IMR-90 (cell line): ENCODE measurements at places on chromosomes 5 and 9.

DNA sequence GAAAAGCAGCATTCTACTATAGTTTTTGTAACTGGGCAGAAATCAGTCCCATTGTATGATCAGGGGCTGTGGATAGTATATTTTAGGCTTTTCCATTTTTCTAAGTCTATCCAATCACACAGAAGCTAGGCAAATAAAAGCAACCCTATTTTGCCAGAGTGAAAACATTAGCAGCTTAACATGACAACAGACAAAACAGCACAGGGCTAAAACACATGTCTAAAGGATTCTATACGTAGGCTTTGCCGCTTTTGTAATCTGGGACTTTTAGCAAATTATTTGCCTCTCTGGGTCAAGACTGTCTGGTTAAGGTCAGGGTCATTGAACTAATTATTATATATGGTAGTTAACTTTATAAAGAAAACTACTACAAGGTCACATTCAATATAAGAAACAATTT lies 4.2 kb downstream of the MARCHF3 start:
- DNase-seq: no peak

DNA sequence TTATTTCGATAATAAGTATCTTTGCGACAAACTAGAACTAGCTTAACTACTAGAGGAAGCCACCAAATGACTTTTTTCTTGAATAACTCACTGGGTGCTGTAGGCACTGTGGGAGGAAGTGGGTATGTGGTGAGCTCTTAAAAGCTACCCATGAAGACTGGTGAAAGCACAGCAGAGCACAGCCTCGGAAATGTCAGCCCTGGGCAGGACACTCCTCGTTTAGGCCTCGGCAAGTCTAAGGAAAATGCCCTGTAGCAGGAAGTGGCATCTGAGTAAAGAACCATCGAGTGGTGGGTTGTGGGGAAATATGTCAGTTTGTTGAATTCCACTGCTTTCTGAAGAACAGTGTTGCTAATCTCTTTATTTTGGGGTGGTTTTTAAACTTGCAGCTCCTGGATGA lies 44.0 kb upstream of the NCS1 start:
- DNase-seq: no peak

DNA sequence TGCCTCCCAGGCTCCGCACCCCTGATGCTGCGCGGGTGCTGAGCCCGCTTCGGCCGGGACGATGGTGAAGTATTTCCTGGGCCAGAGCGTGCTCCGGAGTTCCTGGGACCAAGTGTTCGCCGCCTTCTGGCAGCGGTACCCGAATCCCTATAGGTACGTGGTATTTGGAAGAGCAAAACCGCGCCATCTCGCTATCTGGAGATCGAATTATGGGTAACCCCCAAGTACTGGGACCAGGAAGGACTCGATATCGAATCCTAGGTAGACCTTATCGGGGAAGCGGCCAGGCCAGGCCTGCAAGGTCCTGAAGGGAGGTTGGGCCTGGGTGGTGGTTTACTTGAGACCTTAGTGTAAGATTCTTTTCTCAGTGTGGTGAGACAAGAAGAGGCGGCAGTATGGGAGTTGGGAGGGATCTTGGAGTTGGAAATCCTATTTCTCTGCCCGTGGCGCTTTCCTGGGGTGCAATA lies 359 bp downstream of the PRELID1 start:
- DNase-seq: no peak

- peak; percentile 57 for DNase-seq
These were observed 30.0 kb upstream of the PSD2 start for GRCh38 chr5:139765409-139766217.

DNA sequence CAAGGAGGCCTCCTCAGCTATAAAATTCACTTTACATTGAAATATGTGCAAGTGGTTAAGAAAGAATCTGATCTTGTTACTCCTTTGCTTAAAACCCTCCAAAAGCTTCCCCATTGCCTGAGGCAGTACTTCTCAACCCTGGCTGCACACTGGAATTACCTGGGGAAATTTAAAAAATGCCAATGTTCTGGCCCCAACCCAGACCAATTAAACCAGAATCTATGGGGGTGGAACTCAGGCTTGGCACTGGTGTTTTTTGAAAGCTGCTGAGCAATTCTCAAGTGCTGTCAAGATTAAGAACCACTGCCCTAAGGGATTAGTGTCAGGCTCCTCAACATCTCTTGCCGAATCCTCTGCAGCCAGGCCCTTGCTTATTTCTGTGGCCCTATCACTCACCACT lies 269.6 kb downstream of the ELAVL2 start:
- no peak for DNase-seq

- DNase-seq: no peak
These were observed 97.4 kb downstream of the DAB2IP start for GRCh38 chr9:121748727-121749423.

GRCh38 chr9:112487008-112487798 lies 576 bp downstream of the KIAA1958 start:
- DNase-seq: peak; percentile 36

- no peak for DNase-seq
These were observed 19.9 kb downstream of the GOLM1 start for GRCh38 chr9:86079421-86079831.

- no peak for DNase-seq
These were observed 257.9 kb upstream of the ANKRD55 start for GRCh38 chr5:56490971-56491468.

DNA sequence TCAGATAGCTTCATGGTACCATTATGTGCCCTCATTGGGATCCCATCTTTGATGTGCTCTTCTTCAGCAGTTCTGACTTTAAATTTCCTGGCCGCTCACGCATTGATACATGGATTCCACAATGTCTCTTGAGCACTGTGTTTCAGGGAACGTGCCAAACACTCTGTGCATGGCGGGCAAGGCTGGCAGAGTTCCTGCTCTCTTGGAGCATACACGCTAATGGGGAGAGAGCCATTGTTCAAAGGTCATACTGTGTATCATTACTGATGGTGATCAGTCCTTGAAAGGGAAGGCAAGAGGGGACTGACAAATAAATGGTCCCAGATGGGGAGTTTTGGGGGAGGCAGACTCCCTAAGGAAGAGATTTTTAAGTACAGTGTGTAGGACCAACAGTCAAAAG lies 52.3 kb downstream of the AMBP start:
- DNase-seq: no peak

- DNase-seq: peak; percentile 59
These were observed 23.1 kb upstream of the CNOT6 start for GRCh38 chr5:180470966-180471582.

GRCh38 chr9:70865471-70865870 lies 255.9 kb downstream of the TRPM3 start:
- no peak for DNase-seq

- no peak for DNase-seq
These were observed 88.3 kb downstream of the PHF2 start for GRCh38 chr9:93664549-93665120.

DNA sequence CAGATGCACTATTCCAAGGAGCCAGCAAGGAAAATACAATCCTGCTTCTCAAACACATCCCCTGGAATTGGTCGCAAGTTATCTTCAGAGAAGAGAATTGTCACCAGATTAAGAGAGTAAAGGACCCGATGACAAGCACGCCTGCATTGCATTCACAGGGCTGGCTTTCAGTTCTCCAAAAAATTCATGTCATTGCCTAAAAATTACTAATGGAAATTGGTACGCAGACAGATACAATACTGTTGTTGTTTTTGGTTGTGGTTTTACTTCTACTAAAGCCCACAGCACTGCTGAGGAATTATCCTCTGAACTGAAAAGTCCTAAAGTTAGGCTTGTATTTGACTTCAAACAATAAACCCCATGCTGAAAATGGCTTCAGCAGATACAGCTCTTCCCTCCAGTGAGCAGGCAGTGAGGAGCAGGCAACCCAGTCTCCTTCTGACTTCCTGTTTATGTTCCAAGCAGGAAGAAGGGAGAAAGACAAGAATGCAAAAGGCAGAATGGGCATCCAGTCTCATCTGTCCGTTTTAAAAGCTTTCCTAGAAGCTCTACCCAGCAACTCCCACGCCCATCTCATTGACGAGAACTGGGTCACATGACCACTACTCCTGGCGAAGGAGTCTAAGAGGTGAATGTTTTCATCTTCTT lies 80.6 kb upstream of the ZNF366 start:
- peak; percentile 21 for DNase-seq

- peak; percentile 10 for DNase-seq
These were observed 86.3 kb downstream of the NLN start for GRCh38 chr5:65808251-65808741.

- DNase-seq: no peak
These were observed 19.5 kb upstream of the DUSP1 start for GRCh38 chr5:172790496-172790889.

DNA sequence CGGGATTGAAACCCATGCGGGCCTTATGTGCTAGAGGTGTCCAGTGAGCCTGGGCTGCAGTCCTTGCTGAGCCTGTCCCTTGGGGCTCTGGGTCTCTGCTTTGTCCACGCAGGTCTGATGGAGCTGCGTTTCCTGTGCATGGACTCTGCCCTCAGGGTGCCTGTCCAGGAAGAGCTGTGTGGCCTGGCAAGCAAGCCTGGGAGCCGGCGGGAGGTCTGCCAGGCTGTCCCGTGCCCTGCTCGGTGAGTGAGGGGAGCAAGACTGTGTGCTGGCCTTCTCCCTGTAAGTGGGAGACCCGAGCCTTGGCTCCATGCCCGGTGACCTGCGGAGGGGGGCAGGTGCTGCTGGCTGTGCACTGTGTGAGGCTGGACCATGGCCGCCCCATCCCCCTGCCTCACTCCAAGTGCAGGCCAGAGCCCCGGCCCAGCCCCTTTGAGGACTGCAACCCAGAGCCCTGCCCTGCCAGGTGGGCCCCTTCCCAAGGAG lies 11.2 kb upstream of the CACFD1 start:
- no peak for DNase-seq

- peak; percentile 51 for DNase-seq
These were observed 54.1 kb downstream of the MTAP start for GRCh38 chr9:21856301-21857094.

- peak; percentile 88 for DNase-seq
These were observed 138.9 kb downstream of the RGS3 start for GRCh38 chr9:113602126-113603047.

GRCh38 chr5:56637321-56637920 lies 177.9 kb upstream of the MAP3K1 start:
- DNase-seq: peak; percentile 52

DNA sequence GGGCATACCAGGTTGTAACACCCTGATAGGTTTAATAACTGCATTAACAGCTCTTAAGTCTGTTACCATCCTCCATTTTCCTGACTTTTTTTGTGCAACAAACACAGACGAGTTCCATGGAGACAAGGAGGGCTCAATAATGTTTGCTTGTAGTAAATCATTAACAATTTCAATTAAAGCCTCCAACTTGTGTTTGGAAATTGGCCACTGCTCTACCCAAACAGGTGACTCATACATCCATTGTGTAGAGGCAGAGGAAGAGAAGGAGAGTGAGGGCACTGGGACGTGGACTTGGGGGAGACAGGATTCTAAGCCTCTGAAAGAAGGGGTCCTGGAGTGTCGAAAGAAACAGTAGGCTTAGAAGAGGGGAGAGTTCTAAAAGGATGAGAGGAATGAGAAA lies 213.6 kb upstream of the KCNN2 start:
- no peak for DNase-seq

DNA sequence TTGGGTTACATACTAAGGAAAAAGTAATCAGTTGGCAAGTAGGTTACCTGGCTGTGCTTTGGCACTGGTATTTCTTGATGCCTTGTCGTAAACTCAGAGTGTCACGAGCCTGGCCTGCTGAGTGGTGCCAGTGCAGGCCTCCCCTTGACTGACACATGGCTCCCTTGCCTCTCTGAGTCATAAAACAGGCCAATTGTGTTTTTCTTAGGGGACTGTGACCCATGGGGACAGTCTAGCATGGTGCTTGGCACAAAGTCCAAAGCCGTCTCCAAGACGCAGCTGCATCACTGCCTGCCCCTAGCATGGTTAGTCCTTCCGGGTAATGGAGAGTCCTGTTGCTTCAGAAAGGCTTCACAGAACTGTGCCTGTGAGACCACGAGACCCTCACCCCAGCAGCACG lies 132.5 kb downstream of the MVB12B start:
- DNase-seq: no peak

GRCh38 chr5:178590141-178590923 lies at the start of gene COL23A1:
TSS of gene COL23A1 (minus strand) at chr5:178590393.
- DNase-seq: peak; percentile 43

GRCh38 chr9:136170006-136170901 lies 34.7 kb downstream of the LHX3 start:
- no peak for DNase-seq

- DNase-seq: peak; percentile 73
These were observed 7.3 kb upstream of the GRHPR start for GRCh38 chr9:37415011-37415719.

GRCh38 chr9:81874931-81875330 lies 53.3 kb upstream of the SPATA31D4 start:
- peak; percentile 94 for DNase-seq

DNA sequence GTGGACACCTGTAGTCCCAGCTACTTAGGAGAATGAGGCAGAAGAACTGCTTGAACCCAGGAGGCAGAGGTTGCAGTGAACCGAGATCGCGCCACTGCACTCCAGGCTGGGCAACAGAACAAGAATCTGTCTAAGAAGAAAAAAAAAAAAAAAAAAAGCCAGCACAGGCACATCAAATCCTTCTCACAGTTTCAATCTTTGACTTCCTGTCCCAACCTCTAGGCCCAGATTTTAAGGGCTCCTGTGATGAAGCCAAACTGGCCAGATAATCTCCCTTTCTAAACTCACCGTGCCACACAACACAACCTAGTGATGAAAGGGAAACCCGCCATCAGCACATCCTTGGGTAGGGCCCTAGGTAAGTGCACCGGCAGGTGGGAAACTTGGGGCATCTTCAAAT lies 58.1 kb downstream of the ROR2 start:
- no peak for DNase-seq

DNA sequence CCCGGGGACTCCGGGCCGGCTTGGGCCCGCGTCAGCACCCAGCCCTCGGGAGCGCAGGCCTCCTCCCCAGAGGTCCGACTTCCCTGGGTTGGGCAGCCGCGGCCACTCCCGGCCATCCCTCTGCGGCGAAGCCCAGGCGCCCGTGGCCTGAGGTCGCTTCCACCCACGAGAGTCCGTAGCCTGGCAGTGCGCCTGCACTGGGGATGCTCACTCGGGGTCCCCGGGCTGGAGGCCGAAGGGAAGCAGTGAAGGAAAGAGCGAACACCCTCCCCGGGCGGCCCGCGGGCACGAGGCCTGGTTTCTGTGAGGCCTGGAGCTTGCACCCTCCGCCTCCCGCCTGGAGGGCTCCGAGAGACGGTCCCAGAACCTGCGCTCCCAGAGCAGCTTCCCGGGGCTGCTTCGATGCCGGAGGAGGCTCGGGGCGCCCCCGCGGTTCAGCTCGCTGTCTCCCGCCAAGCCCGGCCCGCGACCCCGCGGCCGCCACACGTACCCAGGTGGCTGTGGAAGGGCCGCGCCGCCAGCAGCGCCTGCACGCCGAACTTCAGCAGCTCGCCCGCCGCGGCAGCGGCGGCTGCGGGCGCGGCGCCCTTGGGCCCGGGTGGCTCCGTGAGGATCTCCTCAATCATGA lies 607 bp downstream of the BARX1 start:
- no peak for DNase-seq
